ENCODE measurements at places on chromosomes 2 and 18.

DNA sequence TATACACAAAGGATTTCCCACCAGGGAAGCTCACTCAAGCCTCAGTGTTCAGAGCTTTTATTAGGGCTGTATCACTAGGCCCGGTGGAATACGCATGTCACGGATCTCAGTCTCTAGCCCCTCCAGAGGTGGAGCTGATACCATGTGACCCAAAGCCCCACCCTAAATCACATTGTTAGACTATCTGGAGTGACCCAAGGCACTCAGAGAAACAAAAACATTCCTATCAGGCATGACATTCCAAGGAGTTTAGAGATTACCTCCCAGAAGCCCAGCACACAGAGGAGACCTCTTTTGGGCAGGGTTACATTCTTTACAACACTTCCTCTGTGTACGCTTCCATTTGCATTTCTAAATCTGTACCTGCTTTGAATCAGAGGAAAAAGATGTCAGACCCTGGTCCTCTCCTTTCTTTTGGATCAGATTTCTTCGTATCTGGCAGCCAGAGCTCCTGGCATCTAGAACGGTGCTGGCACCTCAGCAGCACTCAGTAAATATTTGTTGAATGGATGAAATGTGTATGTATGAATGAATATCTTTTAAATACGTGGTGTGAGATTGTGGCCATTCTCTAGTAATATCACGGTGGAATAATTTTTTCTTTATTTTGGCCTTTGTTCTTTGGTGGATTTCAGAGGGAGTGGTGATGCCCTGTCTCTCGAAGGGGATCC is 37.7 kb upstream of the SMAD2 start:
- DNase-seq = no peak

GRCh38 chr2:158797963-158798700 is 3.0 kb downstream of the DAPL1 start:
- no peak for DNase-seq

DNA sequence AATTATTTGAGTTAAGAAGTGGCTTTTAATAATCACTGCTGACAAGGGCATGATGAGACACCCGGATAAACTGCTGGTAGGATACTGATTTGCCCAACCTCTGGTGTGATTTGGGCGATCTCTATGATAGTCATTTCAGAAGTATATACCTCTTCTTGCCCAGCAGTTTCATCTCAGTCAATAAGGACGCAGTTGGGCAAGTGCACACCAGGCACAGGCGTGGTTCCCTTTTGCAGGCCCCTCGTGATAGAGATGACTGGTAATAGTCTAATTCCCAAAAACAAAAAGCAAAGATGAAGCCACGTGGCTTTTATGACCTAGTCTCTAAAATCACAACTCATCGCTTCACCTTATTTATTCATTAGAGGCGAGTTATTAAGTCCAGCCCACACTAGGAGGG is 246.4 kb downstream of the PRKCE start:
- no peak for DNase-seq

GRCh38 chr2:23809150-23809549 is 117.8 kb downstream of the ATAD2B start:
- no peak for DNase-seq

GRCh38 chr2:185208261-185208660 is 530.3 kb upstream of the FSIP2 start:
- DNase-seq = no peak

DNA sequence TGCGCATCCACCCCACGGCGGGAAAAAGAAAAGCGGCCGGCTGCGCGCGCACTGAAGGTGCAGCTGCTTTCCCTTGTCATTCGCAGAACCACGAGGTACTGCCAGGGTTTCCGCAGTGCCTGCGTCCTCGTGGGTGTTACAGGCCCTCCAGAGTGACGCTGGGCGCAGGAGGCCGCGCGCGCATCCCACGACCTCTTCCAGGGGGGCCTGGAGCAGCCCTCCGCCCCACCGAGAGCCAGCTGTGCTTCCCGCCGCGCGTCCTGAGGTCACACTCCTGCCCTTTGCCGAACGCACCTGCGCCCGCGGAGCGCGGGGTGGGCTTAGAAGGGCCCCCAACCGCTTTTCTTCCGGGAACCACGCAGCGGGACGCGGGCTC is 378 bp upstream of the IAH1 start:
- DNase-seq = peak; percentile 53

DNA sequence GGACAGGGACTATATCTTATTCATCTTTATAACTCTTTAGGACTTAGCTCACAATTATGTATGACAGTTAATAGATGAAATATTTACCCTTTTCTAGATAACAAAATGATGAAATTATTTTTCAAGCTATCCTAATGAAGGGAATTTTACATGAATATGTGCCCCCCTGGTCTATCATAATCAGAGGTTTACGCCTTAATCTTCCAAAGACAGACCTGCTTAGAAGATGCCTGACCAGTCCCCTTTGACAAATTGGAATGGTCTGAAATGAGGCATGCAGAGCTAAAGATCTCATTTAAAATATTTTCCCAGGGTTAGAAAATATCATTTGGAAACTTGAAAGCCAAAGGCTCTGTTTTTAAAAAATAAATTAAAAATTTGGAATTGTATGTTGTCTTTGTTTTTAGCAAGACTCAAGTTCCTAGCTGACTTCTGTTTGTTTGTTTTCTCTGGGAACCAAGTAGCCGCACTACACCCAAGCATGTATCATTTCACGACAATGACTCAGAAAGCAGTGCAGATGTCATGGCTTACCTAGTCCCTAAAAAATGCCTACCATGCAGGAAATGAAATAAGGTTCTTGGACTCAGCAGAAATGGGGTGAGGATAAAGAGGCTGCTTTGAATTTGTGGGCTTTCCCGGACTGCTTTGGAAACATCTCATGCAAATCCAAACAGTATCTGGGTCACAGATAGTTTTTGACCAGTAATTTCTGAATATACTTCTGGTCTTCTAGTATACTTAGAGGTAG is 162.1 kb downstream of the ZEB2 start:
- DNase-seq = no peak

DNA sequence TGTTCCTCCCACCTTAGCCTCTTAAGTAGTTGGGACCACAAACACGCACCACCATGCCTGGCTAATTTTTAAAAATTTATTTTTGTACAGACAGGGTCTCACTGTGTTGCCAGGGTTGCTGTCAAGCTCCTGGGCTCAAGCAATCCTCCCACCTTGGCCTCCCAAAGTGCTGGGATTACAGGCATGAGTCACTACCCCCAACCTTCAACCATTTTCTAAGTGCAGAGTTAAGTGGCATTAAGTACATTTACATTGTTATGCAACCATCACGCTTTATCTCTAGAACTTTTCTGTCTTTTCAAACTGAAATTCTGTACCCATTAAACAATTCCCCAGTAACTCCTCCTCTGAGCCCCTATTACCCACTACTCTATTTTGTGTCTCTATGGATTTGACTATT is 45.9 kb upstream of the AFF3 start:
- no peak for DNase-seq

DNA sequence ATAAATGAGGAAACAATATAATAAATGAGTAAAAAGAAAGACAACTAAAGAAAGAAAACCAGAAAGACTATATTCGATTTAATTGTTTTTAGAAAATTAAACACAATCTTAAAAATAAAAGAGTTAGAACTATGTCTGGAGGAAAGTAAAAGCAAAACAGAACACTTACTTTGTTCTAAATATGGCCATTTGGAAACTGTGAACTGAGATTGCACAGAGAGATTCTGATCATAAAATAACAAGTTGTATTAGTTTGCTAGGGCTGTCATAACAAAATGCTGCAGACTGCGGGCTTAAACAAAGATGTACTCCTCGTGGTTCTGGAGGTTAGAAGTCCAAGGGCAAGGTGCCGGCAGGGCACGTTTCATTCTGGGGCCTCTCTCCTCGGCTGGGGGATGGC is 128.1 kb upstream of the AQP4 start:
- no peak for DNase-seq

DNA sequence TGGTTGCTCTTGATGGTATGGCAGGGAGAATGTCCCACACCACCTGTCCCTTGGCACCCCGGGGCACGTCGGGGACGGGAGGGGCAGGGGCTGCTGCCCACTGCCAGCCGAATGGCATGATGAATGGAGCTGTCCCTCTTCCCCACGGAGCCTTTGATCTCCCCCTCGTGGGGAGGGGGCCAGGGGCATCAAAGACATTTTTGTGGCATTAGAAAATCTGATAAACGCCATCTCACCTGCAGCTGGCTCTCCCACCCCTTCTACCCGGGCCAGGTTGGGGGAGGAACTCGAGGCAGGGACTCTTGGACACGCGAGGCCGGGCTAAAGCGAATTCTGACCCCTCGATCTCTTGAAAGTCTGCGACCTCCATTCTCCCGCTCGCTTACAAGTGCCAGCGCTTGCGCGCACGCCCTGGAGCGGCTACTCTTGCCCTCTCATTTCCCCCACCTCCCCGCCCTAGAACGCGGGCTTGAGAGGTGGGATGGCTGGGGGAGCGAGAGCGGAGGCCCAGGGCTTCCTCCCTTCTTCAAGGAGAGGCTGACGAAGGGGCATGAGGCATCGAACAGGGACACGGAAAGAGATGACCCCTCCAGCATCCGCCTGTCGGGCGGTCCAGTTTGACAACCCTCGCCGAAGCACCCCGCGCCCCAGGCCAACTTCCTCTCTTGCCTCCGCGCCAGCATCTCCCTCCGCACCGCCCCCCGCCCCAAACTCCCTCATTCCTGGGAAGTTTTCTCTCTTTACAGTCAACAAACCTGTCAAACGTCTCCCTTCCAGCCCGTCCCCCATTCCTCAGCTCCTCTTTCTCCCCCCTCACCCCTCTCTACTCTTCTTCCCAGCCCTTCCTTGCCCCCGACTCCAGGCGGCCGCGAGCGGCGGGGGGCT is 692 bp upstream of the WNT6 start:
- DNase-seq = no peak

DNA sequence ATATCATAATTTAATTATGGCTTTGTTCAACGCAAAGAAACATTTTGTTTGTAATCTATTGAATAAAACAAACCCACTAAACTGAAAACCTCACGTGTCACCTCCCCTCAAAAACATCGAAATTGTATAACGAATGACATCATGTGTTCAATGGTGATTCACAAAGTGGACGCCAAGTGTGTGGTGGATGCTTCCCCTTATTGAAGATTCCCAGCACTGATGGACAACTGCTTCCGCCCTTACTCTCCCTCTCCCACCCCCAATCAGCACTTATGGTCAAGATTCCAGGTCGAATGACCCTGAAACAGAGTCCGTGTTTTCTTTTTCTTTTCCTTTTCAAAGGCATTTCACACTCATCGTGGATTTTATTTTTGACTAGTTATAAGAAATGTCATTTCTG is 383.0 kb upstream of the SMIM21 start:
- DNase-seq = no peak

GRCh38 chr18:28963481-28963880 is 786.6 kb upstream of the CDH2 start:
- no peak for DNase-seq

- DNase-seq = no peak
Measured at GRCh38 chr2:23568626-23569190, 183.7 kb downstream of the KLHL29 start.

GRCh38 chr2:3001615-3002560 is 375.7 kb downstream of the EIPR1 start:
- DNase-seq = no peak
